Muscle of back (tissue), 13 donors: ENCODE measurements at places on chromosomes 4 and X. TPM values are rescaled to one million over a fixed set of nuclear protein-coding genes. Genes with fewer than 3 reads are reported as not detected.

Gene MAGEA2
- polyA plus RNA-seq: not detected

Gene CXCL1
- 0.75 TPM for polyA plus RNA-seq

Gene CXorf49
- 0.19 TPM for polyA plus RNA-seq

Gene CPE
- 139 TPM for polyA plus RNA-seq

Gene DMP1
- polyA plus RNA-seq: not detected
